ENCODE measurements at places on chromosomes 4 and X. TPM values are rescaled to one million over a fixed set of nuclear protein-coding genes. Genes with fewer than 3 reads are reported as not detected.

Gene GLRB
- total RNA-seq: 4.8 TPM

Gene NXF3
- total RNA-seq: not detected

Gene PWWP3B
- 1.5 TPM for total RNA-seq

Gene AADAT
- total RNA-seq: 0.07 TPM

Gene RNF150
- total RNA-seq: 0.07 TPM

Gene SPANXC
- not detected for total RNA-seq

Gene PSAPL1
- total RNA-seq: not detected

Gene CNKSR2
- under 0.01 TPM for total RNA-seq

Gene P2RY8
- not detected for total RNA-seq

Gene GYPE
- 0.49 TPM for total RNA-seq

Gene NEIL3
- 8.1 TPM for total RNA-seq

Gene SYN1
- not detected for total RNA-seq

Gene ATP8A1
- total RNA-seq: 6.5 TPM

Gene EDNRA
- 0.07 TPM for total RNA-seq

Gene PNMA6A
- 0.53 TPM for total RNA-seq

Gene CD38
- 0.07 TPM for total RNA-seq

Gene NEK1
- 6.8 TPM for total RNA-seq

Gene PKD2
- 49.7 TPM for total RNA-seq

Gene FRAS1
- 26.8 TPM for total RNA-seq

Gene C4orf36
- total RNA-seq: 0.40 TPM

Gene TLR10
- total RNA-seq: not detected

Gene USP17L25
- total RNA-seq: not detected

Gene SUPT20HL2
- not detected for total RNA-seq

Gene EVC2
- total RNA-seq: 12.1 TPM

Gene TRIM61
- total RNA-seq: not detected

Gene VCX
- total RNA-seq: not detected

Gene LRCH2
- 3.4 TPM for total RNA-seq

Data from pulmonary artery endothelial cell (primary cell).